ENCODE measurements at places on chromosomes 2 and 18.

- DNase-seq, result no peak
Measured at GRCh38 chr2:74856004-74856578, 22.2 kb downstream of the HK2 start.

DNA sequence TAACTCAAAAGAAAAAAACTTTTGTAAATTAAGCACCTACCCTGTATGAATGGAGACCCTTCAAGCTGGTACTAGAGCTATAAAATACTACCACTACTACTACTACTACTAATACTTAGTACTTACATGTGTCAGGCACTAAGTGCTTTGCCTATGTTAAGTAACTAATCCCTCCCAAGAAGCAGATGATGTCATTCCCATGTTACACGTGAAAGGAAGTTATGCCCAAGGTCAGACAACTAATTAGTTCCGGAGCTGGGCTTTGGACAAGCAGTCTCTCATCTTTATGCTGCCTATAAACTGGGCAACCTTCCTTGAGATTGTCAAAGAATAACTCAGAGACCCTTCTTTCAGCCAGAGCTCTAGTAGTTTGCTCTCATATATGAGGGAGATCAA lies 13.9 kb upstream of the ATP6V1B1 start:
- DNase-seq, result no peak

DNA sequence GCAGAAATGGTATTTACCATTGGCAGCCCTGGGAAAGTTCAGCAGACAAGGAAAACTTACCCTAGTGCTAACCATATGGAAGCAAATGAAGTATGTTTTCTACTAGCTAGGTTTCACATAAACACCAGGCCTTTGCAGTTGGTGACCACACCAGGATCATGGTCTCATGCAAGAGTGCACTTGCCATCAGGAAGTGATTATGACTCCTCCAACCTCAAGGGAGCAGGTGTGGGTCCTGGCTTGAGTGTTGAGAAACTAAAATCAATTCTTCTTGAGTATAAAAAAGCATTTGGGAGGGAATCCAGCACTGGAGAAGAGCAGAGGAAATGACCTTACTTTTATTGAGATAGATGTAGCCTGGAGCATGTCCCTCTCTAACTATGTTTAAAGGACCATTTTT lies 56.8 kb upstream of the SPAG16 start:
- DNase-seq, result no peak

DNA sequence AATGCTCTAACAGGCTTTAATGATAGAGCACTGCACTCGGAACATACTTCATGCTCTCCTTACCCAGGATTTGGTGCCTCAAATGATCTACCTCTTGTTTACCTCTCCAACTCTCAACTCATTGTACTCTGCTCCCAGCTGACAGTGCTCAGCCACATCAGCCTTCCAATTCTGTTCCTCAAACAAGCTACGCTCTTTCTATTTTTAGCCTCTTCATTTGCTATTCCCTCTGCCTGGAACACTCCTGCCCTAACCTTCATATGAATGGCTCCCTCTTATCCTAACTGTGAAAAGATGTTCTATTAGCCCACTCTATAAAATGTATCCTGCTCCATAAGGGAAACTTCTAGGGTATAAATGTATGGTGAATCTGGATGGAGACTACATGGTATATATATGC lies 42.5 kb downstream of the PIGN start:
- DNase-seq, result no peak

- DNase-seq, result no peak
Measured at GRCh38 chr2:226742347-226742746, 57.3 kb downstream of the IRS1 start.

DNA sequence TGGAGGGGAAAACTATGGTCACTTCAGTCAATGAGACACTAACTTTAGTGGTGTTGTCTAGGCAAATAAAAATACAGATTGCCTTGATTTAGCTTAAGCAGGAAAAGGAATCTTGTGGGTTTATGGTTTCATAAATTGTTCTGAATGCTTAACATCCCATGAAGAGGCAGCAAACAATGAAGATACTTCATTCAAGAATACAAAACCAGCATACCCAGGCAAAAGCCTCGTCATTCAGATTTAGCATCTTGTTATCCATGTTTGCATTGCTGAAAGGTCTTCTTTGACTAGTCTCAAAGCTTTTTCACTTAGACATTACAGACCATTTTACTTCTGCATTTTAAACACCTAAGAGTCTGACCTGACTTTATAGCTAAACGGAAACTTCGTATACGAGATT lies 272.7 kb upstream of the FSHR start:
- DNase-seq, result no peak

- DNase-seq, result no peak
Measured at GRCh38 chr18:49618742-49619681, 57.2 kb downstream of the LIPG start.

DNA sequence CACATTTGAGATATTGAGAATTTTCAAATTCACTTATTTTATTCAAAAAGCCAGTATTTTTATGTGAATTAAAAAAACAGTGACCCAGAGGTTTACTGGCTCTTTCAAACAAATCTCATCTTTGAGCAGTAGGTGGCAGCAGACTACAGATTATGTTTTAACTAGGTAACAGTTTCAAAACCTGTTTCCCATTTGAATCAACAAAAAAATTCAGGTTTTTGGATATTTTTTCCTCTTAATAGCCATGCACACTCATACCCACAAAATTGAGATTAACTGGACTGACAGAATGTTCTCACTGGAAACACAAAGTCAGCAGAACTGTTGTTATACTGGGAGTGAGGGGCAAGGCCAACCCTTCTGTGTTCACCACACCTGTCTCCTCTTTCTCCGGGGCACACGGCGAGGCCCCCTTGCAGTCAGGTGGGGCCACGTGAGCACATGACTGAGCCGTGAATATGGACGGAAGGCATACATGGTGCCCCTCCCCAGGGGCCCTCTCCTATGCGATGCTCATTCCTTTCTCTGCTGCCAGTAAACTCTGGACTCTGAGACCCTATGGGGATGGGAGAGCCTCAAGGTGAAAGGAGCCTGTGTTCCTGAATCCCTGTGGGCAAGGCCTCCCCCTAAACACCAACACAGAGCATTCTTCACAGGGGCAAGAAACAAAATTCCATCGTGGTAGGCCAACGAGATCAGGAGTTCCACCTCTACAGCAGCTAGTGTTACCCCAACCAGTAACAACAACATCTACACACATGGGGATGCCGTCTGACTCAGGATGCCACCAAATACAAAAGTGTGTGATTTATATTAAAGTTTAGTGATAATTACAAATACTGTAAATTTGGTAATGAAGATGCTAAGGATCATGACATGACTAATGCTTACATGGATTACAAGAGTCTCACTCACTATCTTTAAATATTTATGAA lies 80.4 kb downstream of the LPIN2 start:
- DNase-seq, result no peak

DNA sequence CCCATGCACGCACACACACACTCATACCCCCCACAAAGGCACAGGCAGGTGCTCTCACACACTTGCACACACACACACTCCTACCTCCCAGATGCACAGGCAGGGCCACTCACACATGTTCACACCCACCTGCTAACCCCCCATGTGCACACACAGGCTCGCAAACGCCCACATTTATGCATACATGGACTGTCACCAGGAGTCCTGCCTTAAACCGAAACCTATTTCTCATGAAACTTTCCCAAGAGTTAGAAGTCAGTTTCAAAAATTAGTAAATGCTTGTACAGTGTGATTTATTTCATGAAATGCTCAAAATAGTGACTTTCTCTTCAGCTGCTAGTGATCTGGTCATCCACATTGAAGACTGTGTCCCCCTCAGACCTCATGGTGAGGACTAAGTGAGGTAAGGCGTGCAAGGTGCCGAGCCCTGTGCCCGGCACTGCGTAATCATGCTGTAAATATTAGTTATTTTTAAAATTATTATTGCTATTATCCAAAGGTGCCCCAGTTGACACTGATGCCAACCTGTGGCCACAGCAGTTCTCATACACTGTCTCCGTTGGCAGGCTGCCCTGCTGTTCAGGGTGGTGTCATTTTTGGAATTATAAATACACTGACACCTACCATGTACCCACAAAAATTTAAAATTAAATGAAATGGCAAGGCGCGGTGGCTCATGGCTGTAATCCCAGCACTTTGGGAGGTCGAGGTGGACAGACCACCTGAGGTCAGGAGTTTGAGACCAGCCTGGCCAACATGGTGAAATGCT lies 12.4 kb downstream of the CNNM4 start:
- no peak for DNase-seq

DNA sequence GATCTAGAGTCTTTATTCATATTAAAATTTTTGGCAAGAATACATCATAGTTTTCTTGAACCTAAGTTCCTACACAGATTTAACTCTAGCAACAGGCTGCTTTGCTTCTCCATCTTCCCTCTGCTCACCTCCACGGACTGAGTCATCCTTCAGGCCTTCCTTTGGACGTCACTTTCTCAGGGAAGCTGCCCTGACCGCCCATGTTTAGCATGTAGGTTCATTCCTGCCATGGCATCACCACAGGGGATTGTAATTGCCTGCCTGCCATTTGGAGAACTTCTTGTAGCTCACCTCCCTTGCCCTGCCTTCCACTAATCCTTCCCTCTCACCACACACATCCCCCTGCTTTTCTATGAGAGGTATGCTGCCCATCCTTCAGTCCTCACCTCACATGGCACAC lies 43.9 kb upstream of the B3GNT2 start:
- DNase-seq, result no peak

DNA sequence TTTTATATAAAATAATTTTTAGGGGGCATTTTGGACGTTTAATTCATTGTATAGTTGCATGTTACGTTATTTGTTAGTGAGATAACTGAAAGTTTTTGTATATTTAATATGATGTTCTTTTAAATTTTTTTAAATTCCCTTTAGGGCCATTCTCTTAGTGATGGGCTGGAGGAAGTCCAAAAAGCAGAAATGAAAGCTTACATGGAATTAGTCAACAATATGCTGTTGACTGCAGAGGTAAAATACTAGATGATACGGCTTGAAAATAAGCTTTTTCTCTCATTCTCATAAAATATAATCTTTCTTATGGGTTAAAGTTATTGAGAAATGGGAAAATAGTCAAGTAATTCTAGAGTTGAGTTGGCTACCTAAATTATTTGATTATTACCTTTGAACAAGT lies 58.9 kb downstream of the MTX2 start:
- DNase-seq, result no peak

DNA sequence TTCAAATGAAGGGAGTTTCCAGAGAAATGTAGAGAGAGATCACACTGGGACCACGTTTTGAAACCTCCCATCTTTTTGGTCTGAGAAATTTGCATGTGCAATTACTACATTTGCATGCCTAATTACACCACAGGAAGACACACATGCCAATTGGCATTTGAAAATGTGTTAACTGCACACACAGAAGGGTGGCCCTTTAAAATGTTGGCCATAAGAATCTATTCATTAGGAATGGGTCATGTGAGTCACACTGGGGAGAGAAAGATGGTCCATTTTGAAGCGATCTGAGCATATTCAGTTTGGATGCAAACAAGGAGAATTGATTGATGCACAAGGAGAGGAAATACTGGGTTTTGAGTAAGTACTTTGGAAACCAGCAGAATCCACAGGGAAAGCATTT lies 1407.1 kb upstream of the ACVR2A start:
- DNase-seq, result no peak

Data from activated CD4-positive, alpha-beta T cell treated with anti-CD3 and anti-CD28 coated beads for 1 hour (primary cell).